ENCODE measurements at places on chromosomes 2 and 18.

DNA sequence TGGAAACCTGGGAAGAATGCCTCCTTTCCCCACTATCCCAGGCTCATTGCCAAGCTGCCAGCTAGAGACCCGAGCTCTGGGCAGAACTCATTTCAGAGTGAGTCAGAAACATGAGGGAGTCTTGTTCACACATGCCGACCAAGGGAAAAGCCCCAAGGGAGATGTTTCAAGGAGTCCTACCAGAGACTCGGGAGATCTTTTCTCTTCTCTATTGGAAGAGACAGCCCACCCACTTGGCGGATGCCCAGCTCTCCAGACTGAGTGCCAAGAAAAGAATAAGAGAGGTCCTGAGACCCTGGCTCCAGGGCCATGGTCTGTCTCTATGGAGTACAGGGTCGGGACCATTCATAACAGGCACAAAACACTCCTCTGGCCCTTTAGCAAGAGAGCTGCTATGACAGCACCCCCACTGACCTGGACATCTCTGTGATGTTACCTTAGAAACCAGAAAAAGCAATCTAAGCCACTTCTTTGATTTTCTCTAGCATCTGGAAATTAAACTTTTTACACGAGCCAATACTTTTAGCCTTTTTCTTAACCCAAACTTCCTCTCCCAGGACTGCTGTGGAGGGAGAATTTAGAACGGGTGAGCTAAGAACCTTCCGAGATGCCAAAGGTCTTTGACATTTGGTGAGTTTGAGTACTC, 18.5 kb upstream of the IGFBP5 start:
- DNase-seq, result no peak

DNA sequence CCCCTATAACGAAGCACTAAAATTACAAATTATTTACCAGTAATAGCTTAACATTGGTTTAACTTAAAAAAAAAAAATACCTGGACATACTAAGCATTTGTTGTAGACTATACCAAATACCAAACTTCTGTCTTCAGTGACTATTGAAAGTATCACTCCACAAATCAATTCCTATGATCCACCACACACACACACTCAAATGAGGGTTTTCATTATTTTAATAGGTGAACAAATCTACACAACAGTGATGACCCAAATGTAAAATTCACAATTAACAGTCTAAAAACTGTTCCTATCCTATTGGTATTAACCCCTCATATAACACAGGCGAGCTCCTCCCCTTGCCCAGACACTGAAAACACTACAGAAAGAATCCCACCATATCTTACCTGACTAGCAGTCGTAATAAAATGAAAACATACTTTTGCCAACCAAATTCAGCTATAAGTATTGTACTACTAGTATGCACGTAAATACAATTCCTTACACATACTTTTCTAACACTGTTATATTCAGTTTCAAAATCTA, 2.5 kb downstream of the SP3 start:
- no peak for DNase-seq

DNA sequence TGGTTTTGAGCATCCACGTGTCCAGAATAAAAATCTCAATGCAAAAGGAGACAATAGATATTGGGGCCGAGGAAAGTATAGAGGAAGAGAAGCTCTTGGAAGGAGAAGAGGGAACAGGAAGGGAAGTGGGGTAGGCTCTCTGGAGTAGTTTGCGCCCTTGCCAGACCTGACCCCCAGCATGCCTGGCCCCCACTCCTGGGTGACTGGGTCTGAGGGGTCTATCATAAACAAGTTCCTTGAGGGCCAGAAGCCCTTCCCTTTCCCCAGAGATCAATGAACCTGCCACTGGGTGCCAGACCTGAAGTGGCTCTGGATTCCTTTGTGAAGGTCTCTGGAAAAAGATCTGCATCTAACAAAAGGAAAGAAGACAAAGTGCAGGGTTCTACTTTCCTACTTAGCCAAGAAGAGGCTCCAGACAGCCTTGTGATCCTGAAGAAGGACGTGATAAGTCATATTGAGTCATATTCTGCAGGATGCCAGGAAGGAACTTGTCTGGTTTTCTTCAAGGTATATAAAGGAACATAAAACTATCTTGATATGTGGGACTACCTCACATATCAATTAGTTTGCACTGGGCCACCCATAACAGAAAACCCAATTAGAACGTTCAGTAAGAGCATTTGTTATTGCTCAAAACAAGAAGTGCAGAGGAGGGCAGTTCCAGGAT, 18.7 kb upstream of the ATOH8 start:
- no peak for DNase-seq

GRCh38 chr2:62176801-62177200, 19.1 kb upstream of the B3GNT2 start:
- no peak for DNase-seq

DNA sequence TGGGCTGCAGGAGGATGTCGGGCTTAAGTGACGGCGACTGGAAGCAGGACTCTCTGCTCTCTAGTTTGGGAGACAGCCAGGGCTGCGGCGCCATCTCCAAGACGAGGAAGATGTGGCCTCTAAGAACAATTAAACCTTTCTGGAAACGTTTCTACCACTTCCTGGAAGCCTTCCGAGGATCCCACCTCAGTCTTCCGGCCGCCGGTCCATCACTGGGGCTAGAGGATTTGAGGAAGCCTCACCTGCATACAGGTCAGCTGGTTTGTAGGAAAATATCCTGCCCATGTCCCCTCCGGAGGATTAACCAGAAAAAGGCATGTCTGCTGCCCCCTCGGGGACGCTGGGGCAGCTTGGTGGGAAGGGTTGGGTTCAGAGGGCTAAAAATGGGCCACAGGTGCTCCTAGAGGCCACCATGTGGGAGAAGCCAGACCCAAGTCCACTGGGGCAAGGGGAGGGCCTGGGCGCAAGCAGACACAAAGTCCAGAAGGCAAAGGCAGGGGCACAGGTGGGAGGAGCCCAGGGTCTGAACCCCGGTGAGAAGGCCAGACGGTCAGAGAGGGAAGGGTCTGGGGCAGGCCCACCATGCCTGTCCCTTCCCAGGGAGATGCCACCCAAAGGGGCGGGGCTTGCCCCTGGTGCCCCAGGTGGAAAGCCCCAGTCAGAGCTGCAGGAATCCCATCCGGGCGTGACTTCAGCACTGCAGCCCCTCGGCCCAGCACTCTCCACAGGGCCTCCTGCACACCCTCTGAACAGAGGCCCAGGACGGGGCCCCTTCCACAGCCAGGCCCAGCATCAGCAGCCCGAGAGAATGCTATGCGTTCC, 82.2 kb upstream of the ID2 start:
- DNase-seq, result no peak

DNA sequence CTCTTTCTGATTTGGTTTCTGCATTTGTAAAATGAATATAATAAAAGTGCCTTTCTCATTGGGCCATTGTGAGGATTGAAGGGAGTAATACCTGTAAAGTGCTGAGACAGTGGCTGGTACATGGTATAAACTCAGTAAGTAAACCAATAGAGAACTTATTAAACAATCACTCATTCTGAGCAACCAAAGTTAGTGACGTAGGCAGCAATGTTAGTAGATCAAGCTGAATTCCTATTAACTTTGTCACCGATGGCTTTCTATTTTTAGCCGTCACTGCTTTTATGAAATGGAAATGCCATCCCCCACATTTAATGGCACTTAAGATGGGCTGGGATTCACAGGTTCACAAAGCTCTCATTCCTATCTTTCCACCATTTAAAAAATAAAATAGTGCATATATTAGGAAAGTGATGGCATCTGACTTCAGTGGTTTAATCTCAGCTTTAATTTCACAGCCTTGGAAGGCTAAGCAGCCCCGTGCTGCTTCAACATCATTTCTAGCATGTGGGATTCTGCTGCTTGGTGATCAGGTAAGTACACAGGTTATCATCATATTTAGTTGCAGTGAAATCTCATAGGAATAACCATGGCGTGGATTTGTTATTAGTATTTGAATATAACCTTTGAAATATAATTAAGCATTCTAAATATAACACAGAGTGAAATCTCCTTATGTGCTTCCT, 17.6 kb upstream of the PPP4R1 start:
- no peak for DNase-seq

DNA sequence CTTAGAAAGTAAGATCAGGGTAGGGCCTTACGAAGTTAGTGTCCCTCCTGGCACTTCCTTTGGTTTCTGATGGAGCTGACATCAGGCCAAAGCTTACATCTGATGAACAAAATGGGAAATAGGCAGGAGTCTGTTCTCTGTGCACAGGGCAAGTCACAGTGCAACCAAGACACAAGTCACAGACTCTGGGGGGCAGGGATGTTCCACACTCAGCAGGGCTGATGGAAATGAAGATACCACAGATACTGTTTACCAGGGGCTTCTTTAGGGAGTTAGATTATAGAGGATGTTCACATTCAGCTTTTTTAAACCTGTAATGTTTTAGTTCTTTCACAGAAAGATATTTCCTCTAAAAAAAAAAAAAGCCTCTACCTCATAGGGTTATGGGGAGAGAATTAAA, 106.2 kb upstream of the EPC2 start:
- no peak for DNase-seq

DNA sequence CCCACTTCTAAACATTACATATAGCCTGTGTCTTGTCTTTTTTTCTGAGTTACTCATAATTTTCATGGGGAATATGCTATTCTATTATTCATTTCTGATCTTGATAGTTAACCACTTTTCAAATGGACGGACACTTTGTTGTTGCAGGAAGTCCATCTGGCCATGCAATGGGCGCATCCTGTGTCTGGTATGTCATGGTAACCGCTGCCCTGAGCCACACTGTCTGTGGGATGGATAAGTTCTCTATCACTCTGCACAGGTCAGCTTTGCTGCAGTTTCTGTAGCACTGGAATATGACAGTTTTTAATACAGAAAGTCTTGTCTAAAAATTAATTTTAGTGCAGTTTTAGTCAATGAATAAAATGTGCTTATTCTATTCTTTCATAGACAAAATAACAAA, 3.3 kb downstream of the G6PC2 start:
- DNase-seq, result no peak

GRCh38 chr18:30999186-30999585, 43.4 kb downstream of the DSC3 start:
- no peak for DNase-seq

DNA sequence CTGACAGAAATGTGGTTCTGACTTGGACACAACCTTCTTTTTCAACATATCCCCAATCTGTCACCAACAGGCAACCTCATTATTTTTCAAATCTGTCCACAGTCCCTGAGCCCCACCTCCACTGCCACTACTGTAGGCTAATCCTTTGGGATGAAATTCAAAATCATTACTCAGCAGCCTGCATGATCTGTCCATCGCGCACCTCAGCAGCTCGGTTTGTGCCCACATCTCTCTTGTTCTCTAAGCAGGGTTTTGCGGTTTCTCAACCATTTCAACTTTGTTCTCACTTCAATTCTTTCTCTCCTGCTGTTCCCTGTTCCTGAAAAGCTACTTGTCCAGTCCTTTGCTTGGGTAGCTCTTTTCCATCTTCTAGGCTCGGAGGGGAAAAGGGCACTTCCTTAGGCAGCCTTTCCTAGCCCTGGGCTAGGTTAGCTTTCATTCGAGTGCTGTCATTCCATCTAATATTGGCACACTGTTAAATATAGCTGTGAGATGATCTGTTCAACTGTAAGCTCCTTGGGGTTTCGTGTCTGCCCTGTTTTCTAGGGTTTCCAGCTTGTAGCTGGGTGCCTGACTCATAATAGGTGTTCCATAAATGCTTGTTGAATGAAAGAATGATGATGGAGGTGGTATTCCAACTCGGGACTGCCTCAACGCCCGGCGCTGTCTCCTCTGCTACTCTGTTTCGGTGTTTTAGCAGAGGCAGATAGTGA, 653 bp upstream of the ANKAR start:
- no peak for DNase-seq

DNA sequence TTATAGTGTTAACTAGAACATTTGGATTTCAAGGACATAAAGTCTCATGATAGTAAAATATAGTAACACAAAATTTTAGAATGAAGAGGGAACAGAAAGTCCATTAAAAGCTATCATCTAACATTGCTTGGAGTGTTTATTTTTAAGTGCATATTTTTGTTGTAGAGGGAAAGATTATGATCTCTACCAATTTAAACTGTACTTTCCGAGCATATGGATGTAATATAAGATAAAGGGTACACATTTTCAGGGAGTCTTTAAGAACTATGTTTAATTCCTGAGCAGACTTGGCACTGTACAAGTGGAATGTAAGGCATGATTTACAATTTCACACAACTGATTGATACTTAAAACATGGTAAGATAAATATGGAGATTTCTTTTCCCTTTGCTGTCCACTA, 34.2 kb upstream of the ZNF804A start:
- DNase-seq, result no peak

DNA sequence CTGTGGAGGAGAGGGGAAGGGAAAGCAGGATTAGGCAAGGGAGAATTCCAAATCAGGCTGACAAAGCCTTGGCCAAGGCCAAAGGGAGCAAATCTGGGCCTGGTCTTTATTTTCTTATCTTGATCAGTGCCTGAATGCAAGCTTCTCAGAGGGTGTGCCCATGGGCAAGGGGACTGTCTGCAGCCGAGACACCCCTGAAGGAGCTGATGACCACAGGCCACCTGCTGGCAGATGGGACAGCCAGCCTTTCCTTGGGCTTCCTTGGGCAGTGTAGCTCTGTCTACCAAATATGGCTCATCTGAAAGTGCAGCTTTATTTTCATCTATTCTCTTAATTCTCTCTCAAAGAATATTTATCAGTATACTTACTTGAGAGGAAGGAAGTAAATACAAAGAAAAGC, 117.0 kb downstream of the PKP4 start:
- no peak for DNase-seq

DNA sequence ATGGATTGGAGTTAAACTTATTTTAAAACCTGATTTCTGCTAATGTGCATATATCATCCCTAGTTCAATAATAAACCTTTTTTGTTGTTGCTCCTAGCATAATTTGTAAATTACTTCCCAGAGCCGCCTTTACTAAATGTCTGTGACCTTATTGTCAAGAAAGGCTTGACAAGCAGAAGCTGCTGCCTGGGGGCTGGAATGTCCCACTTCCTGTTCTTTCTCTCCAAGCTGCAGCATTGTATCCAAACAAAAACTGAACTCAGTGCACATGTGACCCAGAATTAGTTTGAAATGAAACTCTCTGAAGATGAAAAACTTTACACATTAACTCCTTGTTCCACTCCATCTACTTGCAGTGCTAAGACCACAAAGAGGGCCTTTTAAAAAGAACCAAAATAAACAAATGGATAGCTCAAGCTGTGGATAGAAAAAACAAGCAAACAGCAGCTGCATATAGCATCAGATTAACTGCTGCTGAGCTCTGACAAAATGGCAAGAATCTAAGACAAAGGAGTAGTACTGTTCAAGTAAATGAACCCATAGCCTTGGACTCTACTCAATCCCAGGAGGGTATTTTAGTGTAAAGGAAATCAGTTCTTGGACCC, 99.8 kb upstream of the NEUROD1 start:
- DNase-seq, result no peak
